Mucosa of descending colon (tissue), 3 donors: ENCODE measurements at places on chromosomes 3 and 15.

GRCh38 chr3:32321095-32321790, 70.4 kb upstream of the CMTM7 start:
- no peak for DNase-seq

GRCh38 chr3:193938613-193939012, 197.3 kb upstream of the HES1 start:
- no peak for DNase-seq

- DNase-seq = no peak
Measured at GRCh38 chr3:134795746-134796280, 753 bp downstream of the EPHB1 start.

DNA sequence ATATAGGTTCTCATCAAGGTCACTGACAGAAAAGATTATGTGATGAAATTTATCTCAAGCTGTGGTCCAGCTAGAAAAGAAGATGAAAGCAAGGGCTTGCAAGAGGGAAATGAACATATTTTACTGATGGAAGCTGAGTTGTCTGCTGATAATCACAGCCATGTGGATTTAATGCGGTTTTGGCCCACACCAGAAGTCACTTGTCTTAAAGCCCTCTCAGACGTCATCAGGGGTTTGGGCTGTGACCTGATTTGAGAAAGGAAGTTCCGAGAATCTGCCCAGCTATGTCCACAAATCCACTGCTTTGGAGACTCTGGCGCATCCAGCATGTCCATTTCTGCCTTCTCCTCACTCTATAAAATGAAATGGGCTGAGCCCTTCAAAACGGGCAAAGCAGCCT, 278.4 kb downstream of the SUCLG2 start:
- DNase-seq = no peak

DNA sequence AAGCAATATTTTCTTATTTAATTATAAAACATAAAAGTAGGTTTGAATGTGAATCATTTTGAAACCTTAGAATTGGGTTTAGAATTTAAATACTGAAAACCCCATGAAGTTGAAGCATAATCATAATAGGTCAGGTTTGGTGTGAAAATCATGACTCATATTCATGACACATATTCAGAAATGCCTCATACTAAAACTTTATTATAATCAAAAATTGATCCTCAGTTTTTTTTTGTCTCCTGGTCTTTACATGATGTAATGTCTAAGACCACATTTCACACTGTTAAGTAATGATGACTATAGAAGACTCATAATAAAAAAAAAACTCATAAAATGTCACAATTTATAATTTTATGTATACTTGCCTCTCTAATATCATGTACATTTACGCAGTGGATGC, 190.4 kb downstream of the FOXP1 start:
- DNase-seq = no peak
